ENCODE measurements at places on chromosomes 6 and 20.

- no peak for DNase-seq
These were observed 203.8 kb upstream of the LRFN2 start for GRCh38 chr6:40791004-40791403.

GRCh38 chr6:69693762-69694161 is 103.0 kb downstream of the LMBRD1 start:
- no peak for DNase-seq

DNA sequence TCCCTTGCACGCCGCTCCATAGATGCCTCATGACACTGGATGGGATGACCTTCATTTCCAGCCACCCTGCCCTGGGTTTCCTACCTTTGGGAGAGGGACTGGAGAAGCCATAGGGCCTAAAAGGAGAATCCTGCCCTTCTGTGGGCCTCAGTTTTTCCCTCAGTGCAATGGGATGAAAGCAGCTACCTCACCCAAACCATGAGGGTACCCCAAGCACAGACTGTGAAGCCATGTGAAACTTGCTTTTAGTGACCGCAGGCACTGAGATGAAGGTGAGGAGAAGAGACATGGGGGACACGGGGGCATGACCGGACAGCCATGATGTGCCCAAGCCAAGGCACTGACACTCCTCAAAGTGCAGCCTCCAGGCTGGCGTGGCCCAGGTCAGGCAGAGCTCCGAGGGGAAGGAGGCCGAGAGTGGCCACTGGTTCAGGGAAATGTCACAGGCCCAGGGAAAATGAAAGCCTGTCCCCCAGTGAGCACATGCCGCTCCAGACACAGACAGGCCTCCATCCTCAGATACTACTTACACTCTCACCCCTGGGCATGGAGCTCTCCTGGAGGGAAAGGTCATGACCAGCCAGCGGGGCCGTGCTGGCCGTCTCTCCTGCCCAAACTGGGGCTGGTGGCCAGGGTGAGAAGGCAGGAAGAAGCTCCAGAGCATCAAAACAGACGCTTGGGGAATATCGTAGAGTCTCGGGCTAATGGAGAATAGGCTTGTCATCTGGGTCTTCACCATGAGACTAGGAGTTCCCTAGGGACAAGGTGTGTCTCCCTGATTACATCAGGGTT is 116.2 kb downstream of the GRM4 start:
- no peak for DNase-seq

DNA sequence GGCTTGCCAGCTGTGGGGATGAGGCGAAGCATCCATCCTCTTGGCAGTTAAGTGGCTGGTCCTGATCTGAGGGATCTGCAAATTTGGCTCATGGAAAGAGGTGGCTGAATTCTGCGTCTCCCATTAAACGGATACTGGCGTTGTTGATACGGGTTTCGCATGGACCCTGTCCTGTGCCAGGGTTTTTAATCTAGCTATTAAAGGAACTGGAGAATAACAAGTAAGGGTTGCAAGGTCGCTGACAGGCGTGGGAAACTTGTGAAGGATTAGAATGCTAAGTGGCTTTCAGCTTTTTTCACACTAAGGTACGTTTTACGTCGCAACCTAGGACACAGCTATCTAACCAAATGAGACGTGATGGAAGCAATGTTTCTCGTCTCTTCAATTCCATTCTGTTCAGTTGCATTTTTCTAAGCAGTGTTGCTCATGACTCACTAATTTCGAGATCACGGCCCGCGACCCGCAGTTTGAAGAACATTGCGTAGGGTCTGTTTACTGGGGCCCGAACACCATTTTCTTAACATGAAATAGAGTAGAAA is 852 bp downstream of the GMNN start:
- no peak for DNase-seq

GRCh38 chr6:30918670-30919069 is 4.6 kb downstream of the VARS2 start:
- DNase-seq, result no peak

- no peak for DNase-seq
These were observed 194.5 kb upstream of the JAG1 start for GRCh38 chr20:10868299-10868698.

- no peak for DNase-seq
These were observed 19.7 kb upstream of the ULBP3 start for GRCh38 chr6:150088481-150089154.

DNA sequence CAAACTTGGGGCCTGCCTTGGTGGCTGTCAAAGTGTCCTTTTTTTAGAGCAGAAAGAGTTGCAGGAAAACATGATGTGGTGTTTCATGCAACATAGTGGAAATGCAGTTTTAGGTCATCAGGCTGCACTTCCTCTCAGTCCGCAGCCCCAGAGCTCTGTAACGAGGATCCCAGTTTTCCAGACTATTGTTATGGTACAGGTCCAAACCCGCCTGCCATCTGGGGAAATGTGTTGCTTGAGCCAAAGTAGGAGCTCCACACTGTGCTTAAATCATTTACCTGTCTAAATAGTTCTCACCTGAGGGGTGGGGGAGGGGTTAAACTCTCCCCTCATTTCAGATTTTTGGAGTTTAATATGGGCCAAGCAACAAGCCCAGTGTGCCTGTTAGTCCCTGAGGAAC is 59.8 kb downstream of the GOPC start:
- no peak for DNase-seq

DNA sequence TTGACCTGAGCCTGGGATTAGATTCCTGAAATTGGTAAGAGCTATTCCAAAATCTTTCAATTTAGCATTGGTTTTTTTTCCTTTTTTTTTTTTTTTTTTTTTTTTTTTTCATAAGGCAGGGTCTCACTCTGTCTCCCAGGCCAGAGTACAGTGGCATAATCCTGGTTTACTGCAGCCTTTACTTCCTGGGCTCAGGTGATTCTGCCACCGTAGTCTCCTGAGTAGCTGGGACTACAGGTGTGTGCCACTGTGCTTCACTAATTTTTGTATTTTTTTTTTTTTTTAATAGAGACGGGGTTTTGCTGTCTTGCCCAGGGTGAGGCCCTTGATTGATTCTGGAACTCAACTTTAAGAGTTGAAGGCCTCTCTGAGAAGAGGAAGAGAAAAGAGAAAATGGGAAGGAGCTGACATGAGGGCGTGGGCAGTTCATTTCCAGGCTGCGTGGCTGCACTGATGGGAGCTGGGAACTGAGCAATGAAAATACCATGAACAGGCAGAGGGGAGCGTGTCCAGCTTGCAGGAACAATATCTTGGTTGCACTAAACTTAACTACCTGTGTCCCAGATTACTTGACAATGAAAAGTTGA is 24.6 kb downstream of the KDM1B start:
- no peak for DNase-seq

DNA sequence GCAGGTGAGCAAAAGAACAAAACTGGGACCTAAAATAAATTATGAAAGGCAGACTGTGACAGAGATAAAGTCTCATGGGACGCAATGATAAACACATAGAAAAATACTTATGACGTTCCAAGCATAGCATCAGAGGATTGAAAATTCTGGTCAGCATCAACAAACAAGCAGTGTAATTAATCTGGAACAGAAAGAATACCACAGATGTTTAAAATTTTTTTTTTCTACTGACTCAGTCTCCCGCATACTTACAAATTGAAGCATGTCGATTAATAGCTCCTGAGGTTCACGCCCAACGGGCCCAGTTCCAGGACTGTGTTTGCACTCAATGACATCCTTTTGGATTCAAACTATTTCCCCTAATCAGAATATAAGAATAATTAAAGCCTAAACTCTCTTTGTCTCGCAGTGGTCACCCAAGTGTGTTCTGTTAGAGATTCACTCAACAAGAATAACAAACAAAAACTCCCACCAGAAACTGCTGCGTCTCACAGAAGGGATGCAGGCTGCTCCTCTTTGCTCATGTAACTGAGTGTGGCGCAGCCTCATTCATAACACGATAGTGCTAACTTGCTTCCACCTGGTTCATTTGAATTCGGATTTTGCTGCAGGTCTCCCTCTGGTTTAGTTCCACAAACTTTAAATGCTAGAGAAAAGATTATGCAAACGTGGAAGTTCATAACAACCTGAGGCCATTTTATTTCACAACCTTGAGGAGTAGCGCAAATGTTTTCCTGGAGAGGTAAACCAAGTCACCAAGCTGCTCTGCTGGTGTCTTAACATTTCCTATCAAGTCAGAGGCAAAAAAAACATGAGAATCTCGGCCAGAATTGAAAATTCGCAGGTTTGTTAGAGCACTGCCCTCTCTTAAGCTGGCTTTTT is 69.0 kb upstream of the CITED2 start:
- DNase-seq, result no peak

- no peak for DNase-seq
These were observed 25.6 kb downstream of the SIRPA start for GRCh38 chr20:1920826-1921225.

GRCh38 chr6:44278315-44278714 is 8.1 kb downstream of the TMEM151B start:
- no peak for DNase-seq

DNA sequence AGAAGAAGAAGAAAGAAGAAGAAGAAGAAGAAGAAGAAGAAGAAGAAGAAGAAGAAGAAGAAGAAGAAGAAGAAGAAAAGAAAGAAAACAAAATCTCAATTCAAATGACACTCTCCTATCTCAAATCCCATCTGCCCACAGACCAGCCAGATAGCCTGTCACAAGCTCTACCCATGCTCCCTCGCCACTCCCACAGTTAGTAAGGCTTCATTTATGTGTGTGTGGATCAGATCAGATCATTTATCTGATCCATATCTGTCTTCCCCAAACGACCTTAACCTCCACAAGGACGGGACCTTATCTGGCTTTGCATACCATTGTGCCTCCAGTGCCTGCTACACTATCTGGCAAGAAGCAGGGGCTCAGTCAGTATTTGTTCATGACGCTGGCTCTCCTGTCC is 81.9 kb upstream of the RREB1 start:
- DNase-seq, result no peak

GRCh38 chr6:168417191-168417590 is 23.8 kb upstream of the SMOC2 start:
- no peak for DNase-seq

GRCh38 chr6:55826941-55827340 is 48.4 kb downstream of the BMP5 start:
- no peak for DNase-seq

GRCh38 chr6:35413911-35414310 is 38.2 kb upstream of the FANCE start:
- DNase-seq, result no peak

- no peak for DNase-seq
These were observed 55.3 kb downstream of the RNASET2 start for GRCh38 chr6:166900956-166901607.

GRCh38 chr20:8309634-8310033 is 177.6 kb downstream of the PLCB1 start:
- DNase-seq, result no peak

GRCh38 chr6:110590821-110591351 is 114.5 kb upstream of the SLC22A16 start:
- no peak for DNase-seq

- DNase-seq, result no peak
These were observed 3.0 kb downstream of the PPP1R14C start for GRCh38 chr6:150145830-150146229.

GRCh38 chr20:48574383-48574782 is 253.4 kb downstream of the PREX1 start:
- DNase-seq, result no peak

GRCh38 chr6:45892696-45893245 is 122.9 kb downstream of the CLIC5 start:
- no peak for DNase-seq

DNA sequence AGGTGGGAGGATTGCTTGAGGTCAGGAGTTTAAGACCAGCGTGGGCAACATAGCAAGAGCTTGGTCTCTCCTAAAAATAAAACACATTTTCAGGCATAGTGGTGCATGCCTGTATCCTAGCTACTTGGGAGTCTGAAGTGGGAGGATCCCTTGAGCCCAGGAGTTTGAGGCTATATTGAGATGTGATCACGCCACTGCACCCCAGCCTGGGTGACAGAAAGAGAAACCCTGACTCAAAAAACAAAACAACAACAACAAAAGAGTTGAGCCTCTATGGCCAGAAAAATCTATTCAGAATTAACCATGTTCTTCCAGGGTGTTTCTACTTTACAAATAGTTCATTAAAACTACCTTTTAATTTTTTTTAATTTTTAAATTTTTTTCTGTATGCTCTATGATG is 60.6 kb downstream of the TIAM2 start:
- no peak for DNase-seq
